Stimulated activated CD4-positive, alpha-beta T cell treated with anti-CD3 and anti-CD28 coated beads, Interleukin-1b, Interleukin-23, amount 100 ng/mL, for 24 hours (primary cell): ENCODE measurements at places on chromosomes 1 and 21.

DNA sequence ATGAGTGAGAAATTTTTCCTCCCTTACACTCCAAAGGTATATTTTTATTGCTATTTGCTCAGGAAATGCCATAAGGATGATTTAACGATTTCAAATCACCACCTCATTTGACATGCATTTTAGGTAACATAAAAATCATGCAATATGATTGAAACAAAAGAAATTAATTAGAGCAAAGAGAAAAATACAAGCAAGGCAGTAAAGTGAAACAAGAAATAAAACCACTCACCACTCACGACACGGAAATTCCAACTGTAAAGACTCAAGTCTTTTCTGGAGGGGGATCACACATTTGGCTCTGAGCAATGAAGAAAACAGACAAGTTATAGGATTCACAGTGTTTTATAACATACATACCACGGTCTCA lies 86.8 kb upstream of the ARHGAP29 start:
- no peak for DNase-seq

DNA sequence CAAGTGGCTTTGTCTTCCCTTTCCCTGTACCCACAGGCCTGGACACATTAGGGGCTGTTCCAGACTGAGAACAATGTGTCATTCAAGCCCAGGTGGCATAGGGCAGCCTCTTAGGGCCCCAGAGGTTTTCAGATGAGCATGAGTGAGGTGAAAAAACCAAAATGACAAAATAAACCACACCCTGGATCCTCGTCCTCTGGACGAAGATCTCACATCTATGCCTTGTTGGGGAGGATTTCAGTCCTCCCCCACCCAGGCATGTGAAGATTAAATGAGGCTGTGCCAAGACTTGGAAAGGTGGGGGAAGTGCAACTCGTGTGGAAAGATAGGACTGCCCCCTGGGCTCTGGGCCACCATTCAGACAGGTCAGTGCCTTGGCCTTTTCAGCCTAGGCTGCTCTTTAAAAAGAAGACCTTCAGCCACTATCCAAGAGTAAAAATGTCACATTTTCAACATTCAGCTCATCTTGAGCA lies 32.8 kb upstream of the IL19 start:
- no peak for DNase-seq

DNA sequence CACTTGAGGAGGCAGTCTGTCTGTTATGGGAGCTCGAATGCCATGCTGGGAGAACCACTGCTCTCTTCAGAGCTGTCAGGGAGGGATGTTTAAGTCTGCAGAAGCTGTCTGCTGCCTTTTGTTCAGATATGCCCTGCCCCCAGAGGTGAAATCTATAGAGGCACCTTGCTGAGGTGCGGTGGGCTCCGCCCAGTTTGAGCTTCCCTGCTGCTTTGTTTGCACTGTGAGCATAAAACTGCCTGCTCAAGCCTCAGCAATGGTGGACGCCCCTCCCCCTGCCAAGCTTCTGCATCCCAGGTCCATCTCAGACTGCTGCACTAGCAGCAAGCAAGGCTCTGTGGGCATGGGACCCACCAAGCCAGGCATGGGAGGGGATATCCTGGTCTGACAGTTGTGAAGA lies 247.5 kb downstream of the LMX1A start:
- DNase-seq: no peak

DNA sequence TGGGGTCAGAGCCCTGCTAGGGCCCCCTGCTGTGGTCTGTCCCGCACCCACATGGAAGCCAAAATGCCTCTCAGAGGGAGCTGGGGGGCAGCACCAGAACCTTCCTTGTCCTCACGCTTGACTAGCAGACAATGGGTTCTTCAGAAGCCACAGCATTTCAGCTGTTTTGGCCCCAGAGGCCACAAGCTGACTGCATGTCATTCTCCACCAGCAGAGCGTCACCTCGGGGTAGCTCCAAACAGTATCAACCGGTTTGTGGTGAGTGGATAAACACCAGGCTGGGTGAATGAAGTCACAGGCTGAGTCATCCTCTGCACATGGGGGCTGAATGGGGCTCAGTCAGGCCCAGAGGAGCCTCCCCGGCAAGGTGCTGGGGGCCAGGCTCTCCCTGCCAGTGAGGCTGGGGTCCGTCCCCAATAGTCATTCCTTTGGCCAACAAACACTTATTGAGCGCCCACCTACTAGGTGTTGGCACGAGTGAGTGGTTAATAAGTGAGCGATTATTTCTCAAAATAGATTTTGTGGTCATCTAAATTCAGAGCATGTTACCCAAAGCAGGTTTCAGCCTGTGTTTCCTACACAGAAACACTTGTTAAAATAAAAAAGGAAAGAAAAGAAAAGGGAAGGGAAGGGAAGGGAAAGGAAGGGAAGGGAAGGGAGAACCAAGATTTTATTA lies 9.1 kb downstream of the OLIG1 start:
- DNase-seq: no peak

GRCh38 chr1:197222025-197222685 lies 45.9 kb upstream of the CRB1 start:
- DNase-seq: no peak

- no peak for DNase-seq
These were observed 757 bp downstream of the ACADM start for GRCh38 chr1:75725266-75725665.

DNA sequence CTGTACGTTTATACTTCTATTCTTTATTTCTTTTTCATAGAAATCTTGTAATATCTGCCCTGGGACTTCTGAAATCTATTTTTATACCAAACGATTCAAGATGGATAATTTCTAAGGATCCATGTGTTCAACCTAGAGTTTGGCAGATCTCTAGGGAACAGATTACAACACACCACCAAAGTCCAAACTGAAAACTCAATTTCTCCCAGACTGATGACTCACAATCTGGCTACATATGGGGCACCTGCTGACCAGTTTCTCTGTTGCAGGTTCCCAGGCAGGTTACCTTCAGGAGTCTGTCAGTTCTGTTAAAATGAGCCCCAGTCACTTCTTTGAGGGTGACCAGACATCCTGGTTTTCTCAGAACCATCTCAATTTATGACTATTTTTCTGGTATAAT lies 439.4 kb downstream of the GPATCH2 start:
- DNase-seq: no peak

GRCh38 chr1:161235957-161236775 lies 1.8 kb downstream of the NR1I3 start:
- no peak for DNase-seq

DNA sequence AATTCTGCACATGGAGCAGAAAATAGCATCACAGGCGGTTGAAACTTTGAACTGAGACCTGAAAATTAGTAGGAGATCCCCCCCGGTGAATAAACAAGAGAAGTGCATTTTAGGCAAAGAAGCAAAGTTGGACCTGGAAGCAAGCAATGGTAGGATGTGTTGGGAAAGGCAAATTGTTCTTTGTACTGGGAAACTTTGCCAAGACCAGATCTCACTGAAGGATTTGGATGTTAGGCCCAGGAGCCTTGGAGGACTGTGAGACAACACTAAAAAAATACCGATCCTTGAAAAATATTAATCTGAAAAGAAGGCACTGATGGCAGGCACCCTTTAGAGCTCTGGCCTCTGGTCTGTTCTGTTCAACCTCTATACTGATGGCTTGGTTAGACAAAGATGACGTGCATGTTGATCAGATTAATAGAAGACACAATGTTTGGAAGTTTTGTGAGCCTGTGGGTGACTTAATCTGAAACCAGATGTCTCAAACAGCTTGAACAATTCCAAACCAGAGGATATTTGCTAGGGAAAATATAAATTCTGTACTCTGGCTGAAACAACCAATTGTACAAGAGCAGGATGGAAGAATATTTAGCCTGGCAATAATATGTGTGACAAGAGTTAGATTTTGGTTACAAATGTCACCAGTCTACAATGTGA lies 108.4 kb downstream of the ROR1 start:
- no peak for DNase-seq

GRCh38 chr1:158117854-158118704 lies 62.6 kb upstream of the CD1D start:
- no peak for DNase-seq

- DNase-seq: no peak
These were observed 13.8 kb downstream of the HEYL start for GRCh38 chr1:39625462-39626273.

DNA sequence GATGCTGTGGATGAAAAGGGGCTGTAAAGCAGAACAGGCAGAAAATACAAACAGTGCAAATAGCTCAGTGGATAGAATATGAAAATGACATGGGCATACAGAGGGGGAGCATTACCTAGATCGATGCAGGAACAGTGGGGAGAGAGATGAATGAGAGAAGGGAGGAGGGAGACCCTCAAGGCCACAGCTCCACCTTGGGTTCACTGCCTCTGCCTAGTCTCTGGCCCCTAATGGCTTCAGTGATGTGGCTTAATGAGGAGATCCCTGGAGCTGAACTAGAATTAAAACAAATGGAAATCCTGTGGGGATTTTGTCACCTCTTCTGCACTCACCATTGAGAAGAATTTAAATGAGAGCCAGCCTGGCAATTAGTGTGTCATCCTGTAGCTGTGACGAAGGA lies 165.0 kb downstream of the TNR start:
- DNase-seq: no peak

DNA sequence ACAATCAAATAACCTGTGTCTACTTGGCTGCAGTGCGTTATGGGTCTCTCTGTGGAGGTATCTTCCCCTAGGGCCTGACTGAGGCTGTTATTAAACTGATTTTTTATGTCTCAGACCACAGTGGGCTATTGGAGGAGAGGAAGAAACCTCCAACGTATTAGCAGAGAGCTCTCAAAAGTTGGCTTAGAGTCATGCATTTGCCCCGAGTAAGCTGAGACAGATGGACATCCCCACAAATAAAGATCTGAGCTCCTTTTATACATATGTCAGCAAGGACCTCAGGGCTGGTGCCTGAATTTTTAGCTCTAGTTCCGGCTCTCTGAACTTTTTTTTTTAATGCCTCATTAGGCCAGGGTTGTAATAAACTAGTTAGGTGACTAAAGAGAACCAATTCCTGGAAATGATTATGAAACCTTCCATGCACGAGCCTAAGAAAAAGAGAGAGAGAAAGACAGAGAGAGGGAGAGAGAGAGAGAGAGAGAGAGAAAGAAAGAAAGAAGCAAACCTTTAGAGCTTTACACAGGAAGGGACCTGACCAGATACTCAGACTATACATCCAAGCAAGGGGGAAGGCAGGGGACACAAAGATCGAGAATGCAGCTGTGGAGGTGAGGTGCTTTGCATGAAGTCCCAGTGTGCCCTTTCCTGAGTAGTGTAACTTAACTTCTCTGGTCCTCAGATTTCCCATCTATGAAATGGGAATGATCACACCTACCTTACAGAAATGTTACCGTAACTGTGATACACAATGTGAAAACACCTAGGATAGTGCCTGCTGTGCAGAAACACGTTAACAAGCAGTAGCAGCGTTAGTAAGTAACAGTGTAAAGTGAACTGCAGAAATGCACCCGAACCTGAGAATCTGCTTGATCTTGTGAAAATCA lies 8.4 kb upstream of the PIGR start:
- DNase-seq: no peak

GRCh38 chr1:109914587-109915240 lies 4.1 kb downstream of the CSF1 start:
- DNase-seq: no peak

DNA sequence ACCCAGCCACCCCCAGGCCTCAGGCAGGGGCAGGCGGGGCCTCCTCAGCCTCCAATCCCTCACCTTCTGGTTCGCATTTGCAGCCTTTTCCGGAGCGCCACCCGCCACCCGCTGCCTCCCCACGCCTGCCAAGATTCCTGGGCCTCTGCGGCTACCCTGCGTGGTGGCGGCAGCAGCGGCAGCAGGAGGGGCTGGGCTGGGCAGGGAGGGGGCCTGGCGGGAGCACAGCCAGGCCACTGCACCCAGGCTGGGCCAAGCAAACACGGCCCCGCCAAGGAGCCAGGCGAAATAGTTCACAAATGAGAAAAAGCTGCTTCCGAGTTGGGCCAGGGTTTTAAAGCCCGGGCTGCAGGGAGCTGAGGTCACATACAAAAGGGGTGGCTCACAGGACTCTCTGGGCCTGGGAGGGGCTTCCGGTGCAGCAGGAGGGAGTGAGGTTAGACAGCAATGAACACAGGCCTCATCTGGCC lies 9.8 kb downstream of the COL8A2 start:
- DNase-seq: no peak

DNA sequence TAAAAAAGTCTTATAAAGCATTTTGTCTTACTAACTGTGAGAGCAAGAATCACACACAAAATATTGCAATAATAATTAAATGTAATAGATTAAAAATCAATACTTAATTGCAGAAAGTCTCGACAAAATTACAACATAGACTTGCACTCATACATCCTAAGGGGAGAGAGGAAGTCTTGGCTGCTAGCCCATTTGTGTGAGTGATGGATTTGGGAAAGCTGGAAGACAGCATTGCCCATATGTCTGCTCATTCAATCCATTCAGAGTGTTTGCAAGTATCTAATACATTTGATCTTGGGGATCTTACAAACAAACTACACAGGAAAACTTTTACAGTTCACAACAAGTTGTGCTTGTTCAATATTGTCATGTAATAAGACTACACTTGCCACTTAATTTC lies 140.5 kb downstream of the COL11A1 start:
- DNase-seq: no peak

DNA sequence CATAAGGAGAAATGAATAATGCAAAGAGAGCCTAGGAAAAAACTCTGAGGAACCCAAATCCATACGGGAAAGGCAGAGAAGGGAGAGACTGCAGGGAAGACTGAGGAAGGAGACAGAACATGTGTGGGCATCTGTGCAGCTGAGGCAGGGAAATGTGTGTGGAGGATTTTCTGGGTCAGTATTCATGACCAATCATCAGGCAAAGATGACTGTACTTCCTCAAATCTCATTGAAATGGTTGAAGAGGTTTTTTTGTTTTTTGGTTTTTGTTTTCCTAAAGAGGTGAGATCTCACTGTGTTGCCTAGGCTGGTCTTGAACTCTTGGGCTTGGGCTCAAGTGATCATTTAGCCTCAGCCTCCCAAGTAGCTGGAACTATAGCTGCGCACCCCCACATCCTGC lies 15.7 kb downstream of the DIP2A start:
- DNase-seq: no peak

DNA sequence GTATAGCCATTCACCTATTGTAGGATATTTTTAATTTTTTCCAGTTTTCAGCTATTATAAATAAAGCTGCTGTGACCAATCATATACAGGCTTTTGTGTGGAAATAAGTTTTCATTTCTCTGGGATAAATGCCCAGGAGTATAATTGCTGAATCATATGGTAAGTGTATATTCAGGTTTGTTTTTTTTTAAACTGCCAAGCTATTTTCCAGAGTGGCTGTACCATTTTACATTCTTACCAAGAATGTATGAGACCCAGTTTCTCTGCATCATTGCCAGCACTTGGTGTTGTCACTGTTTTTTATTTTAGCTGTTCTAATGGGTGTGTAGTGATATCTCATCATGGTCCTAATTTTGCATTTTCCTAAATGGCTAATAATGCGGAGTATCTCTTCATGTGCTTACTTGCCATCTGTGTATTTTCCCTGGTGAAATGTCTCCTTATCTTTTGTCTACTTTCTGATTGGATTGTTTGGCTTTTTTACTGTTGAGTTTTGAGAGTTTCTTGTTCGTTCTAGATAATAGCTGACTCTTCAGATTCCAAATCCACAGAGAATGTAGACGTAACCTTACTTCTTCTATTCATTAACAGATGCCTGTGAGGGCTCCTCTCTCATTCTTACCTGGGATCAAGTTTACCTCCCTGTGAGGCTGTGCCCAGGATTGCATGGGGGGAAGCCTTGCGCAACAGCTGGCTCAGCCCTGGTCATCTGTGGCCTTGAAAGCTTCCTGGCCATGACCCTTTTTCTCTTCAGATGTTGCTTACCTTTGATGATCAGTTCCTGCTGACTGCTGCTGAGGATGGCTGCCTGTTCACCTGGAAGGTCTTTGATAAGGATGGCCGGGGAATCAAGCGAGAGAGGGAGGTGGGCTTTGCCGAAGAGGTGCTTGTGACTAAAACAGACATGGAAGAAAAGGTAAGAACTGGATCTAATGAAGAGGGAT lies 42.6 kb downstream of the CFAP57 start:
- DNase-seq: no peak
